Effector CD4-positive, alpha-beta T cell (primary cell): ENCODE measurements at places on chromosomes 2 and 18.

- no peak for DNase-seq
These were observed 74.1 kb downstream of the MMADHC start for GRCh38 chr2:149513461-149513860.

- DNase-seq = no peak
These were observed 124.0 kb downstream of the MDH1 start for GRCh38 chr2:63712748-63713147.

DNA sequence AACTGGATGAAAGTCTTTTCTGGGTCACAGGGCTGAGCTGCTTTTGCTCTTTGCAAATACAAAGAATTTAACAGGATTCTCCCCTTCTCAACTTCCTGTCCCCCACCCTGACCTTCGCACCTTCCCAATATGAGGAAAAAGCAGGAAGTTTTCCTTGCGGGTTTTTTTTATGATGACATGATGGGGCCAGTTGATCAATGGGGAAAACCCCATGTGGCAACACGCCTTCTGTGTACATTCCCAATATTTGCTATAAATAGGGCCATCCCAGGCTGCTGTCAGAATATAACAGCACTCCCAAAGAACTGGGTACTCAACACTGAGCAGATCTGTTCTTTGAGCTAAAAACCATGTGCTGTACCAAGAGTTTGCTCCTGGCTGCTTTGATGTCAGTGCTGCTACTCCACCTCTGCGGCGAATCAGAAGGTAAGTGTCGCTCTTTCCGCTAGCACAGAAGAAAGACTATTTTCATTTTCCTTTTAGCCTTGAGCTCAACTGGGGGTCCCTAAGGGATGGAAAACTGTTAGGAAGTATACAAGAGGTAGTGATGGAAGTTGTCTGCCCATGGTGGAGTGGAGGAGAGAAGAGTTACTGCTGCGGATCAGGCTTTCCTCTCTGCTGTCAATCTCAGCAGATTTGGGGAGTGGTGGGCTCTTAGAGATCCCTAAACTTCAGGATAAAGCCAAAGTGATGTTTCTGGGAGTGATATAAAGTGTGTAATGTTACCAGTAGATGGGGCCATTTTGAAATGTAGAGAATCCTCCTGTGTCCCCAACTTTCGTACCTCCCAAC lies at the start of gene CCL20:
TSS of gene CCL20 (plus strand) at position 281 of the 792 bp plus-strand sequence. CDS start at position 351, 70 bp downstream.
- DNase-seq = no peak

DNA sequence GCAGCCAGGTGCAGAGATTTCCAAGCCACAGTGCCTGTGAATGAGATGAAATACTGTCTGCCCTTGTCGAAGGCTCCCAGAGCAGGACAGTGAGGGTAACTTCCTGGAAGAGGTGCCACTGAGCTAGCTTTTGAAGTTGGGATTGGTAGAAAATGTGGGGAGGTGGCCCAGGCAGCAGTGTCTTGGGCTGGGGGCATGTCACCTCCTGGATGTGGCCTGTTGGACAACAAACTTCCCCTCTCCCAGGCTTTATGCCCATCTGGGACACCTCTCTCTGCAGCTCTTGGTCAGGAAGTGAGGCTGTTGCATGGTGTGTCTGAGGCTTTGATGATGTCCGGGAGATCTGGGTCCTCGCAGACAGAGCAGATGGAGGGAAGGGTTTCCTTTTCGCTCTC lies 151.4 kb downstream of the DYSF start:
- DNase-seq = no peak

DNA sequence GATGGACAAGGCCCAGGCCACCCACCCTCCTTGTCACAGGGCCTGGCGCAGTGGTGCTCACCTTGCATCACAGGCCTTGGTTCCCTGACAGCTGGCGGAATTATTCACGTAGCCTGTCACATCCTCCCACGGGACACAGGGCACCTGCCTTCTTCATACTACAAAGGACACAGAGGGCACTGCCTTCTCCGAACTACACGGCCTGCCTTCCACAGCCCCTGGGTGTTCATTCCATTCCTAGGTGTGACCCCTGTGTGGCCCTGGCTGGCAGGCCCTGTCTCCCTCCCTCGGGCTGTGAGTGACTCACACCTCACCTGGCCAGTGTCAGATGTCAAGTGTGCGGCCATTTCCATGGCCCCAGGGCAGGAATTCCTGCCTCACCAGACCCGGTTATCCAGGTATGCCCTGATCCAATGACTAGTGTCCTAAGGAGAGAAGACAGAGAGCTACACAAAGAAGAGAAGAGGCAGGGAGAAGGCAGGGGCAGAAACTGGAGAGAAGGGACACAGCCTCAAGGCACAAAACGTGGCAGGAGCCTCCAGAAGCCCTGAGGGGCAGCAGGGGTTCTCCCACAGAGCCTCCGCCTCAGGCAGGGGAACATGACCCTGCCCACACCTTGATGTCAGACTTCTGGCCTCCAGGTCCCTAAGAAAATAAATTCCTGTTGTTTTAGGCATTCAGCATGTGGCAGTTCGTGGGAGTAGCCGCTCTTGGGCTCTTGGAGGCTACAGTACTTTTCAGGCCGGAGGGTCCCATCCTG lies 43.4 kb downstream of the MBP start:
- DNase-seq = no peak

- peak; percentile 46 for DNase-seq
These were observed 31.0 kb upstream of the SLC3A1 start for GRCh38 chr2:44244135-44244871.

DNA sequence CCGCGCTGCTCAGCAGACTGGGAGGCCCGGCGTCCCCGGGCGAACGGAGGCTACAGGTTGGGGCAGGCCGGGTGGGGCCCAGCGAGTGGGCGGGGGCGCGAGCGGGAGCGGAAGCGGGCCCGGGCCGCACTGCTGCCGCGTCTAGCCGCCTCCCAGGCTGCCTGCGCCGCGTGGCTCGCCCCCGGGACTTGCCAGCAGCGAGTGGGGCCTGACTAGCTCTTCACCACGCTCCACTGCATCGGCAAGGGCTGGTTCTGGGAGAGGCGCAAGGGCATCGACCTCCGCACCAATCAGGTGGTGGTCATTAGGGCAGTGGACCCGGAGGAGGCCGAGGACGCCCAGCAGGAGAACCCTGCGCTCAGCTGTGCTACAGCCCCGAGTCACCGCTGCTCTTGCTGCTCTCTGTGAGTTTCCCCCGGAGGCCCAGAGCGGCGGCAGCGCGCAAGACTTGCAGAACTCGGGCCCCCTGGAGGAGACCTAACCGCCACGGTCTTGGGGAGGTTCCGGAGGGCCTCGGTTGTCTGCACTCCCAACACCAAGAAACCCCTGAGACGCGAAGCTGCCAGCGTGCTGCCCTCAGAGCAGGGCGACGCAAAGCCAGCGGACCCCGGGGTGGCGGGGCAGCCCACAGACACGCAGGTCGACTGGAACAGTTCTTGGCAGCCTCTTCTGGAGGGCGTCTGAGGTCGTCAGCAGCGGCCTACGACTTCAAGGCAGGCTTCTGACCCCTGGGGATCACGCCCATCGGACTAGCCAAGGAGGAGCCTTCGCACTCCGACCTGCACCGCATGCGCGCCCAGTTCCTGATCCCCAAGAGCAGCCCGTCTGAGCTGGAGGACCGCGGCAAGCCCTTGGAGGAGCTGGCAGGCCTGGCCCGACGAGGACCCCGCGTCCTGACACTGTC lies 27.2 kb upstream of the PTPN2 start:
- DNase-seq = peak; percentile 30

GRCh38 chr2:25996844-25997243 lies 14.5 kb upstream of the KIF3C start:
- no peak for DNase-seq

DNA sequence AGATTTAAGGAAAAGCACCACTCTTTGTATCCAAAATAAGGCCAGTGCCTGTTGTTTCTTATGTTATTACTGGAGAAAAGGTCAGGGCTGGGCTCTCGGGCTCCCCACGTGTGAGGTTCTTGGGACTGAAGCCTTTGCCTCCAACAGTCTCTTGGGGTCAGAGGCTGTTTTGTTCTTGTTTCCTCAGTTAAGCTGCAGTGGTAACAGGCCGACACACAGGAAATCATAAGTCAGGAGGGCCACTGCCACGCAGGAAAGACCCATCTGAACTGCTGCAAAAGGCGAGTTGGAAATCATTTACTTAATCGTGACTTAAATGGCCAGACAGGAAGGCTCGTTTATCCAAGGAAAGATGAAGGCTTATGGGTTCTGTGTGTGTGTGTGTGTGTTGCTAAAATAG lies 30.3 kb upstream of the IL37 start:
- no peak for DNase-seq

DNA sequence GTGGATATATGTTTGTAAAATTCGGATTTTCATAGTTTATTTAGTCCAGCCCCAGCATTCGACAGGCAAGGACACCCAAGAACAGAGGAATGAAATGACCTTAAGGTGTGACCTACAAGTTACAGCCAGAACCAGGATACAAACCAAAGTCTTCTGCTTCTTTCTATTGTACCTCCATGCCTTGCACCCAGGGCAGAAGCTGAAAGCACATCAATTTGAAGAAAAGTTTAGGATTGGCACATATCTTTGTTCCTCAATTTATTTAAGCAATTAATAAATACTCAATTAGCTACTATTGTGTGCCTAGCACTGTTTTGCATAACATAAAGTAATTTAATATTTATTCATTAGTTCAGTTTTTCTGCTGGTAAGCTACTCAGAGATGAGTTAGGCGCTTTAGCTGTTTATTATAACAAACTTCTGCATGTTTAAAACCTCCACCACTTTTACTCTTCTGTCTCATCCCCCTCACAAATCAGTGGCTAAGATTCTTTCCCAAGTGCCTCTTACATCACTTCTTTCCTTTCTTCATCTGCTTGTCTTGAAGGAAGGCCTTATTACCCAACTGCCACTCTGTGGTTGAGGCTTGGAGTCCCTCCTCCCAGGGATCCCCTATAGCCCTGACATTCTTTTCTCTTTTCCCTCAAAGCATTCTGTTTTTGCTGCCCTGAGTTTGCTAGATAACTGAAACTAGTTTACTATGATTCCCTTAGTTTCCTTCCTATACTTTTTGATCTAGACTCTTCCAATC lies 37.1 kb upstream of the DARS1 start:
- no peak for DNase-seq

DNA sequence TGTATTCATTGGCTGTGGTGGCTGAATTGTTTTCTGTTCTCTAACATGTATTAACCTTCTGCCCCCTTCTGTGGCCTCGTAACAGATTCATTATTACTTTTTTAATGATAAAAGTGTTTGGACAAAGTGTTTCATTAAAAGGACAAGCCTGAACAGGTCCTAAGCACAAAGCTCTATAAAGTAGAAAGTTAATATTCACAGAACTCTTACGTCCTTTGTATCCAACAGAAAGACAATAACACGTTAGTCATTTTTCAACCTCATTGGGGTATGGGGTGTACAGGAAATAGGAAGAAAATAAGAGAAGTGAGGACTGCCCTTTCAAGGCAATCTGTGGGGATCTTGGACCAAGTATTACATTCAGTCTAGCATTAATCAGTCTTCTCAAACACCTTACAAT lies 105.5 kb upstream of the RGPD4 start:
- DNase-seq = no peak

- DNase-seq = no peak
These were observed 121.5 kb upstream of the LTBP1 start for GRCh38 chr2:32825291-32825712.

- no peak for DNase-seq
These were observed 211.7 kb downstream of the CLIP4 start for GRCh38 chr2:29326926-29327325.

- DNase-seq = no peak
These were observed 364.3 kb downstream of the PLCL1 start for GRCh38 chr2:198168651-198169050.

- DNase-seq = no peak
These were observed 65.7 kb upstream of the FIGN start for GRCh38 chr2:163801486-163801885.

GRCh38 chr2:20516646-20517341 lies 69.9 kb downstream of the RHOB start:
- DNase-seq = no peak

DNA sequence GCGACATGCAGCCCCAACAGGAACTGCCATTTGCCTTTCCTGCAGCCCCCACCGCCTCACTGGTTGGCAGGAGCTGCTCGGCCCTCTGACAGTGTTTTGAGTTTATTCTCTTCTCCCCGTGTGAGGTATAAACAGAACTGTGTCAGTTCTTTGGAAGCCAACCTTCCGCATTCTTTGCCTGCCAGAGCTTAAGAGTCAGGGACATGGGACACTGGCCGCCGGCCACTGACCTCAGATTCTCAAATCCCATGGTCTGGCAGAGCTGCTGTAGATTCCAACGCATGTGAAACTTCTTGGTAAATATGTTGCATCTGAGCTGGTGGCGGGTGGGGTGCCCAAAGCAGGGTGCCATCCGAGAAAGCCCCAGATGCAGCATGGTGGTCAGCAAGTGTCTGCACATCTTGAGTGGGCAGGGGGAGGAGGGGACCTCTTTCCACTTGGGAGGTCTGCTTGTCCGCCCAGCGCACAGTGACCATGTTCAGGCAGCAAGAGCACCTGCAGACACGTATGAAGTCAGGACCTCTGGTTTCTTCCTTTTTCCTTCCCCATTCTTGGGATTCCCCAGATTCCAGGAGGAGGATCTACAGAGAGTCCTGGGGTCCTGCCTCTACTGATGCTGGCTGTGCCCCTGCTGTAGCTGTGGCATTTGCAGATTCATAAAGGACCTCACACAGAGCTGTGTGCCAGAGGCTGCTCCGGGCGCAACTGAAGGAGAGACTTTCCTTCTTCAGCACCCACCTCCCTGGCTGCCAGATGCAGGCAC lies 23.8 kb downstream of the ASB18 start:
- DNase-seq = no peak

DNA sequence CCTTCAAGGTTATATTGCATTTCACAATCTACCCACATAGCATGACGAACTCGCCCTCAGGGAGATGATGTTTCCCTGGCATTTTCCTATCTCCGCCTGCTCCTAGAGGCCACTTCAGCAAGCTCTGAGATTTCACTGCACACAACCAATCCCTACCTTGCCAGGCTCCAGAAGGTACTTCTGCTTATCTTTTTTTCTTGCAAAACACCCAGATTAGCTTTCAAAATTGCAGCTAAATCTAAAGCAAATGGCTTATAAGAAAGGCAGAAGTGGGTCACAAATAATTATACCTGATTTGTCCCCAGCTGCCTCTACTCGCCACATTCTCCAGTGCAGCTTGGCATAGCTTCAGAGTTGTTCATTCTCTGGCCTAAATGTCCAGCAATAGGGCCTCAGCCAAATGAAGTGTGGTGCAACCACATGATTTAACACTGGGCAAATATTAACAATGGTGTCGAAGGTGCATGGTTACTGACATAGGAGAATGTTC lies 32.4 kb upstream of the MRPL19 start:
- DNase-seq = no peak

- no peak for DNase-seq
These were observed 95.4 kb downstream of the MAP2 start for GRCh38 chr2:209519271-209519670.

DNA sequence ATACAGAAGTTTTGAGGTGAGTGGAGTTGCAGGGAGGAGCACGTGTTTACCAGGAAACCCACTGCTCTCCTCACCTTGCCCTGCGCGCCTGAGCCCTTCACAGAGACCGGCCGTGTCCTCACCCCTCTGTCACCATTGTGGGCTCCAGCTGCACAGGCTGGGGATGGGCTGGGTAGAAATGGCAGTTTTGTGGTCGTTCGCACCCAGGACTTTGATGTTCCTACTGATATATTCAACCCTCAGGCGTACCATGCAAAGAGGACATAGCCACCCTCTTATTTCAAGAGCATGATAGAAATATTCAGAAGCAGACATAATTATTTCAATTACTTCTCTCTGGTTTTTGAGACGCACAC lies 78.2 kb downstream of the GBX2 start:
- DNase-seq = no peak

- DNase-seq = no peak
These were observed 49.2 kb downstream of the CXCR4 start for GRCh38 chr2:136068581-136069227.

GRCh38 chr2:188319838-188320237 lies 28.2 kb downstream of the GULP1 start:
- no peak for DNase-seq

- DNase-seq = no peak
These were observed 260.3 kb downstream of the MYCN start for GRCh38 chr2:16200554-16201193.
